ENCODE measurements at places on chromosomes 7 and 10.

DNA sequence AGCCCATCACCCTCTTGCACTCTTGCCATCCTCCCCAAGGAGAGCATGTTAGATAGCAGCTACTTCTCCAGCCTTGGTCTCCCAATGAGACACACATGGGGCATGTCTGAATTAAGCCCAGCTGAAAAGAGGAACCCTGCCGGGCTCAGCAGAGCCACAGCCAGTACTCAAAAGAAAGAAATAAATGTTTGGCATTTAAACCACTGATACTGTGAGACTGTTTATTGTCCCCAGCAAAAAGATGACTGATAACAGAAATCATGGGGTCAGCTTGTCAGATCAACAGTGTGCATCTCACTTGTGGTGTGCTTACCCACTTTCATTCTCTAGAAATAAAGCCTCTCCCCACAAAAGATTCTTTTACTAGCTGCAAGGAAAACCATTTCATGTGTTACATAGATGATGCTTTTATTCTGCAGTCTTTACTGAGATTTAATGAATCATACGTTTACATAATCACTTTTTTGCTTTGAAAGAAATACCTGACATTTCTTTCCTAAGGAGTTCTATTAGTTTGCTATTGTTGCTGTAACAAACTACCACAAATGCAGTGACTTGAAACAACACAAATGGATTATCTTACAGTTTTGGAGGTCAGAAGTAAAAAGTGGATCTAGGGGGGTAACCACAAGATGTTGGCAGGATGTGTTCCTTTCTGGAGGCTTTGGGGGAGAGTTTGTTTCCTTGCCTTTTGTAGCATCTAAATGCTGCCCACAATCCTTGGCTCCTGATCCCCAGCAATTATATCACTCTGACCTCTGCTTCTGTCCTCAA is 20.9 kb downstream of the ANKRD7 start:
- DNase-seq = no peak

DNA sequence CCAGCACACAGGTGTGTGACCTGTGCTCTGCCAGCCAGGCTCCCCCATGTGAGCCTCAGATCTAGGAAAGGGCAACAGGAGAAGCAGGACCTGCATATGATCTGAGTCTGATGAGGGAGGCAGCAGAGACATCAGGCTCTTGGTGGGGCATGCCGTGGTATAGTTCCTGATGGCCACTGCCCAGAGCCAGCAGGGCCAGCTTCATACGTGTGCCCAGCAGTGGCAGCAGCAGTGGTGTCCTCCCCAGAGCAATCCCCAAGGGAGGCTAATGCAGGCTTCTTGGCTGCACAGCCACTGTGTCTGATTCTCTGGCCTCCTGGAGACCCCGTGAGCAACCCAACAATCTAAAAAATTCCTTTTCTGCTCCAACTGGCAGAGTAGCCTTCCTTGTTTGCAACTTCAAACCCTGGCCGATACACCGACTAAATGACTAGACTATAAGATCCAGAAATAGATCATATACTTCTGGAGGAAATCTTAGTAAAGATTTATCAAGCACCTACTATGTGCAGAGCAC is 230.6 kb upstream of the ZMIZ1 start:
- no peak for DNase-seq

- no peak for DNase-seq
Measured at GRCh38 chr7:155543011-155543876, 3.1 kb downstream of the CNPY1 start.

- peak; percentile 58 for DNase-seq
Measured at GRCh38 chr10:96830511-96831199, 1.4 kb upstream of the LCOR start.

DNA sequence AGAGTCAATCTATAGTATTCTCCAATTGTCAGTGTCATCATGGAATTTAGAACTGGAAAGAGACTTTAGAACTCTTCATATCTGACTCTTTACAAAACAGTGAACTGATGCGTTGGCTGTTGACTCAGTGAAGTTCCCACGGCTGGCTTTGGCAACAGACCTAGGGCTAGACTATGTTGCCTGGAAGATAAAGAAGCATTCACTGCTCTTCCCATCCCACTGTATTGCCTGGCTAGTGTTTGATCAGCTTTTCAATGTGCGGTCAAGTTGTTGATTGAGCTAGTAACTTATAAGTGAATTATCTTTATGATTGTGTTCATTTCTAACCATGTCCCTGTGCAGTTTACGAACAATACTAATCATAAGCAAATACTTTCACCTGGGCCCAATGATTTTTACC is 365.7 kb upstream of the LRGUK start:
- no peak for DNase-seq

GRCh38 chr10:84329986-84330651 is 1.7 kb downstream of the CCSER2 start:
- DNase-seq = no peak

GRCh38 chr10:86244297-86245014 is 122.1 kb downstream of the GRID1 start:
- DNase-seq = no peak

DNA sequence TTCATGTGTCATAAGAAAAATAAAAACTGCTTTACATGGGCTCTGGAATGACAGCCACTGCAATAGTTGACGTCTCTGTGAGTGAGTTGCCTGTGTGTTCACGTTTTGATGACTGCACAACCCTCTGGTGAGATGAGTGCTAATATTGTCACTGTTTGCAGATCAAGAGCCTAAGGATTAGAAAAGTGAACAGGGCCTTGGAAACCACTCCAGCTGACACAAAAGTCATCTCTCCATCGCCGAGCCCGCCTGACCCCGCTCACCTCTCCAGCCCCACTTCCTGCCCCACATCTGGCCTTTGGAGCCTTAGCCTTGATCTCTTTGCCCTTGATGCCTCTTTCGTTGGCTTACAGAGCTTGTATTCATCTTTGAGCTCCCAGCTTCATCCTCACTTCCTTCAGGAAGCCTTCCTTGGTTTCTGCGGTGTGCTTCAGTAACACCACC is 351.7 kb downstream of the TCERG1L start:
- DNase-seq = no peak

DNA sequence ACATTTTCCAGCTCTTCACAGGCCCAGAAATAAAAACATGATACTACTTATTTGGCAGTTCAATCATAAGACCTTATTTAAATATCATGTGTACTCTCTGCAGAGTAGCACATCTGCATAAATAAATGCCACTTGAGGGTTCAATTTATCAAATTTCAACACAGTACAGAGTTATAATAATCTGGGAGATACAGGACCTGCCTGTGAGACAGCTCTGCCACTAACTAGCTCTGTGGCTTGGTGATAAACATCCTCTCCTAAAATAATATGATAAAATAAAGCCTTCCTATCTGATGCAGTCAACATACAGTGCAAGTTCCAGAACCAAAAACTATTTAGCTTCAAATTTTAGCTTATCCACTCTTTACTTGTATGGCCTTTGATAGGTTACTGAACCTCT is 90.9 kb upstream of the GATAD1 start:
- DNase-seq = no peak

- no peak for DNase-seq
Measured at GRCh38 chr7:130791746-130792145, 57.7 kb upstream of the KLF14 start.

- no peak for DNase-seq
Measured at GRCh38 chr10:106043863-106044262, 1120.6 kb downstream of the SORCS1 start.

- DNase-seq = no peak
Measured at GRCh38 chr10:49005270-49005669, 65.6 kb upstream of the LRRC18 start.

DNA sequence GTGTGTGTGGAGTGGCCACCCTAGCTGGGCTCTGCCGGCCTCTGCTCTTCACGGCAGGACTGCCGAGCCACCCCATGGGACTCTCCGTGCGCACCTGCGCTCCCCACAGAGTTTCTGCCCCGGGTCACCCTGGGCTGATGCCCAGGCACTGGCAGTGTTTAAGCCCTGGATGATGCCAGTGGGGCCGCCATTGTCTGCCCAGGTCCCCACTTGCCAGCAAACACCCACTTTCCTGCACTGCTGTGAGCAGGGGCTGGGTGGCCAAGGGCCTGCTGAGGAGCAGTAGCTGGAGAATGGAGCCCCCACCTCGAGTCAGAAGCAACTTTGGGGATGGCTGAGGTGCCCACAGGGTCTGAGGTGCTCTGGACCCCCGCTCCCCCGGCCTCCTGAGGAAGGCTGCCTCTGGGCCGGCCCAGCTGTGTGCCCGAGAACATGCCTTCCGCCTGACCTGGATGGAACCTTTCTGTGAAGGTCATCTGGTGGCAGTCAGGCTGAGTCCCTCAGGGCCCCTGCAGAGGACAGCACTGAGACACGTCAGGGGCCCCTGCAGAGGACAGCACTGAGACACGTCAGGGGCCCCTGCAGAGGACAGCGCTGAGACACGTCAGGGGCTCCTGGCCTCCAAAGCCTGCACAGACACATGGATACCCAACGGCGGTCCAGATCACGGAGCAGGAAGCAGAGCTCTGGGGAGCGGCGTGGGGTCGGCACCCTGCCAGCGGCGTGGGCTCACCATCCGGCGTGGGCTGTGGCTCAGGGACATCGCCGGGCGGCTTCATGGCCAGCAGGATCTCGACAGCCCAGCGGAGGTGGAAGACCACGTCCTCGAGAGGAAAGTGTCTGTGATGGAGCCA is 62.0 kb downstream of the CFAP46 start:
- no peak for DNase-seq

DNA sequence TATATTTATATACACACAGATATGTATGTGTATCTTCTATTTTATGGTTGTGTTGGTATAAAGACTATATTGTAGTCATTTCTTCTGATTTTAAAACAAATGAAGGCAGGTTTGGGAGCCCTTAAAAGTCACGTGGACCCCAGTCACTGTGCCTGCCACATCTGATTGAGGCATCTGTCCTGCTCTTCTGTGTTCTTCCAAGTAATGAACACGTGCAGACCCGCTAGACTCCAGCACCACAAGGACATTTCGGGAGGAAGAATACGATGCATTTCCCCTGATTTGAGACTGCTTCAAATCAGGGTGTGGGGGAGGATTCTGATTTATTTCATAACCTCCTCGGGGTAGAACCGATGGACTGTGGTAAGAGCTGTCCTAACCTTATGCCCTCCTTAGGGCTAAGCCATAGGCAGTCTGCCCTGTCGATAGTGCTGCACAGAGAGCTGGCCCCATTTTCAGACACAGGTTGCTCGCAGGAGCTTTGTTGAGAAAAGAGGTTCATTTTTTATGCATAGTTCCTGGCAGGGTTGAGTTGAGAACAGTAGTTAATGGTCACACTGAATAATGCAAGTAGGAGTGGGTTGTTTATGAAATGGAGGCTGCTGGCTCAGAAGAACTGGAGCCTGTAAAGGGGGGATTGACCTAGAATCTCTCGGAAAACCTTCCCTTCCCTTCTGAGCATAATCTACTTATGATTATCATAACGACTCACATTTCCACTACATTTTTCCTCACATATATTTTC is 55.0 kb upstream of the C10orf120 start:
- no peak for DNase-seq

DNA sequence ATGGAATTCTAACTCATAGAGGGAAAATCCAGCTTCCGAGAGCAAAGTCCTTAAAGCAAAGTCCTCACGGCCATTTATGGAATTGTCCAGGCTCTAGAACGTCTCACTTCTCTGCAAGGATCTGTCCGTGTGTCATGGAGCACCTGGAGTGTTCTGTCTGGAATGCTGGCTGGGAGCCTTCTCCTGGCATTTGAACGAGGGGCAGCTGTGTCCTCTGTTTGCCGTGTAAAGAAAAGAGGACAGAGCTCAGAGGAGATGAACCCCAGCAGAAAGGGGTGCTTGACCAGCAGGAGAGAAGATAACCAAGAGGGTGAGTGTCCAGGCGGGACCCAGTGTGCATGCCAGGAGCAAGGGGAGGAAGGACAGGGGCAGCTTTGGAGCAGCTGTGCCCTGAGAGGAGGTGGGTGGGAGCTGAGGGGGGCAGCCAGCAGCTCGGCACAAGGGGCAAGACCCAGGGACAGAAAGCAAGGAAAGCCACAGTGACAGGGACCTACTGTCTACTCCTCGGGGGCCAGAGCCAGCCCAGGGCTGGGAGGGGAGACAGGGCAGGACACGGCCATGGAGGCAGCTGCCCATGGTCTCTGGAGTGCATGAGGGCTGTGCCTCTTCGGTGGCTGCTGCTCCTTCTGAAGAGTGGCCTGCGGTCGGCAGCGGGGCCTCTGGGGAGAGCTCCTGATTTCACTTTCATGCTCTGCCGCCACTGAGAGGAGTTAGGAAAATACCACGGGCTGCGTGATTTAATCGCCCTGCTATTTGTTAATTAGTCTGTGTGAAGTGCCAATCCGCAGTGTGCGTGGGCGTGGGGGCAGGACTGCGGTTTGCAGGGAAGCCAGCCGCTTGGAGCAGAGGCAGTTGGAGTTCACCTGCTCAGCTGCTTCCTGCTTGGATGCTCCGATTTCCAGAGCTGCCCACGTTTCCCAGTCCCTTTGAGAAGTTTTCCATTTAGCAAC is 149.3 kb upstream of the SHH start:
- DNase-seq = no peak

- no peak for DNase-seq
Measured at GRCh38 chr10:88431103-88431502, 152.0 kb downstream of the RNLS start.

- DNase-seq = no peak
Measured at GRCh38 chr10:91975438-91975837, 51.9 kb downstream of the BTAF1 start.

GRCh38 chr10:132537684-132538001 is at the start of gene INPP5A:
INPP5A (plus strand) TSS chr10:132537787; CDS start chr10:132538097, 310 bp downstream.
- DNase-seq = no peak

- DNase-seq = no peak
Measured at GRCh38 chr10:20970044-20970443, 72.9 kb upstream of the NEBL start.

DNA sequence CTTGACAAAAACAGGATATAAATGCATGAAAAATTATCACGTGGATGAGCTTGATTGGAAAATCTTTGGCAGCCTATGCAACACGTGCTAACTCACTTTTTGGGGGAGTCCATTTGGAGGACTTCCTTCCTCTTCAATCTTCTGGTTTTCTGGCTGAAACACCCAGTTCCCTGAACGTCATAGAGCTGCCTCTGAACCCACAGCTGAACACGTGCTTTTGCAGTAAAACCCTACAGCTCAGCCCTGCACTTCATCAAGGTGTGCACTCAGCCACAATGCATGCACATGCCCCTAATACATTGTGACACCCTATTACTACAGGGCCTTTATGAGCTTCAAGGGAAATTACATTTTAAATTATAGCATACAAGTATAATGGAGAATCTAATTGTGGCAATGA is 808.7 kb upstream of the AUTS2 start:
- DNase-seq = no peak

DNA sequence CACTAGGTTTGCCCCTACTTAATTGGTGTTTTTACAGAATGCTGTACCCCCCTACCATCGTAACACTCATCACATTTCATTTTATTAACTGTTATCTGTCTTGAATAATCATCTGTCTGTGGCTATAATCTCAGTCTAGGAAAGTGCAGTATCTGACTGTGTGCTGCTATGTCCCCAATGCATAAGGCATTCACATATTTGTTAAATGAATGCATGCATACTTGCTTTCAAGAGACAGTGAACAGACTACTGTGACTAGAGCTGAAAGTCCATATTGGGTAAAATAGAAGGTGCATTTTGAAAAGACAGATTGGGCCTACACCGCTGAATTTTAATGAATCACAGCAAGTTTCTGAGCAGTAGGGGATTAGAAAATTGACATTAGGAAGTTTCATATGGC is 112.3 kb downstream of the ARHGAP12 start:
- DNase-seq = no peak

GRCh38 chr7:68143345-68143744 is 1146.7 kb downstream of the TYW1 start:
- DNase-seq = no peak

All from stimulated activated CD8-positive, alpha-beta memory T cell treated with anti-CD3 and anti-CD28 coated beads, Interleukin-4, amount 100 ng/mL, for 1 hour (primary cell).